Dorsolateral prefrontal cortex (tissue), 122 donors: ENCODE measurements at places on chromosomes 2 and 18. TPM values are rescaled to one million over a fixed set of nuclear protein-coding genes. Genes with fewer than 3 reads are reported as not detected.

The HMSD gene
- total RNA-seq: 5.7 TPM

The ATOH8 gene
- 17.3 TPM for total RNA-seq

The ABCG5 gene
- 0.68 TPM for total RNA-seq

The RGPD6 gene
- total RNA-seq: 64.7 TPM

The MAP3K2 gene
- total RNA-seq: 54.0 TPM

The RAD51AP2 gene
- 1.7 TPM for total RNA-seq

The MERTK gene
- 22.8 TPM for total RNA-seq

The C18orf63 gene
- total RNA-seq: not detected

The BOLL gene
- not detected for total RNA-seq

The HADHA gene
- total RNA-seq: 95.6 TPM

The PUM2 gene
- total RNA-seq: 129 TPM

The C1QL2 gene
- 6.0 TPM for total RNA-seq

The AFF3 gene
- total RNA-seq: 65.1 TPM

The FAM237A gene
- total RNA-seq: 3.8 TPM
